Liver (tissue), 10 donors: ENCODE measurements at places on chromosomes 3 and 15.

DNA sequence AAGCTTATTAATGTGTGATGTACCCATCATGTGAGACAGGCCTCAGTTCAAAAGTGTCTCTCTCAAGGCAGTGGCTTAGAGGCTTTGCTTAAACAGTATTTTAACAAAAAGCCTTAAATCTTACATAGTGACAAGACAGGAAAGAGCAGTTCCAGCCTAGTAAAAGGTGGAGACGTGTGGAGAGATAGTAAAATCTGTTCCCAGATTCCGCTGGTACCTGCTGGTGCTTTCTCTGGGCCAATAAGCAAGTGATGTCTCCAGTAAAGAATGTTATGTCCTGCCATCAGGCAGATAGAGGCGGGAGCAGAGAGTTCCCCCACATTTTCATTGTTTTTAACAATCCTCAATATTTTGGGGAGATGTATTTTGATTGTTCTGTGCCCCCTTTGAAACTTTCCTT is 135.0 kb downstream of the VPS8 start:
- DNase-seq = no peak

DNA sequence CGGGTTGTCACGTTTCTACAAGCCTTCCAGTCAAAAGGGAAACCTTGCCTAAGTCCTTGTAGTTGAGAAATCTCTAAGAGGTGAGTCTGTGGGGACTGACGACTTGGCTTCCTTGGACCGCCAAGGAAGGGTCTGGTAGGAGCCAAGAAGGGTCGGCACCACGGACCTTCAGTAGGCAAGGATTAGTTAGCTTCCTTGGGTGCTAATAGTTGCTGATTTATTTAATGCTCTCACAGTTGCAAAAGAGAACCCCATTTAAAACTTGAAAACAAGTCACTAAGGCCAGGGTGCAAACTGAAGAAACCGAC is 361 bp upstream of the LCMT2 start:
- DNase-seq = no peak

GRCh38 chr3:87867001-87867400 is 191.8 kb downstream of the CGGBP1 start:
- no peak for DNase-seq

- no peak for DNase-seq
These were observed 176.1 kb downstream of the DOCK3 start for GRCh38 chr3:50850639-50851511.

GRCh38 chr3:13706451-13706850 is 157.5 kb downstream of the FBLN2 start:
- DNase-seq = peak; percentile 26
